ENCODE measurements at places on chromosomes 4 and X.

GRCh38 chr4:179615704-179616103, 2173.5 kb upstream of the AGA start:
- DNase-seq = no peak

DNA sequence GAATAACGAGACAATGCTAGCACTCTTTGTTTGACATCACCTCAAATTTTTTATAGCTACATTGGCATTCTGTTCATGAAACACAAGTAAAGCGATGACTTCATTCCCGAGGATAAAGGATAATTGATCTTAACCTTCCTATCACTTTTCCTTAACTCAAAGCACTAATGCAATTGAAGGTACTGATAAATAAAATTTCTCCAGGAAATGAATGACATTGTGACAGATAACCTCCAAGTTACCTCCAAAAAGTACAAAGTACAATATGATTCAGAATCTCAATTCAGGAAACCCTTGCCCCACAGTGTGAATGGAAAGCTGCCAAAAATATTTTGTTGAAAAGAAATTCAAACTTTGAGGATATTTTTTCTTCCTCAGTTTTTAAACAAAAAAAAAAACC, 1.8 kb downstream of the PRSS12 start:
- no peak for DNase-seq

- DNase-seq = no peak
Observed at GRCh38 chrX:24153178-24153795, 3.8 kb downstream of the ZFX start.

- DNase-seq = peak; percentile 36
Observed at GRCh38 chr4:182916483-182917181, 554 bp downstream of the DCTD start.

DNA sequence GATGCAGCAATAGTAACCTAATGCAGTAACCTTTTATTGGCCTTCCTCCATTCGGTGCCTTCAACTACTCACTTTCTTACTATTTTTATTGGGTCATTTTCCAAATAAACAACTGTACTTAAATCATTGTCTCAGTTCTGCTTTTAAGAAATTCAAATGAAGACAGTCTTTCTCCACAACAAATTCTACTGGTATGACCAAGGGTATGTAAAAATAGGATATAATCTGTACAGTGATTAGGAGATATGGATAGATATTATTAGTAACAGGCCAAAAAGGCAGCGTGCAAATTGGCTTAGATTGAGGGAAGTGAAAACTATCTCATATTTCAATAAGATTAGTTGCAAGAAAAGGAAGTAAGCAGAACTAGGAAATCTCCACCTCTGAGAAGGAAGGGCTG, 177.4 kb upstream of the PPP1R2C start:
- DNase-seq = no peak

DNA sequence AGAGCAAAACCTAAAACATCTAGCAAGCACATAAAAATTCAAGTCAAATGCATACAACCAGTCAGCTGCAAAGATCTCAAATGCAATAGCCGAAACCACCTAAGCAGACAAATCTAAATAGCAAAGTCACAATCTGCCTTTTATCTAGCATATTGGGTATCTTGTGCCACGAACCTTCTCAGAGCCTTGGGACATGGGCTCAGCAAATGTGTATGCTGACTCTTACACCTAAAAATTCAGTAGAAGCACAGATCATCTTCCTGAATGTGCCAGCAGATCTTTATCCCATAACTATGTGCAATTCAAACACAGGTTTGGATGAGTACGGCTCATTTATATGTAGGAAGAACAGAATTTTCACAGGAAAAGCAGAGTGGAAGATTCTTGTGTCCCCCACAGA, 492.1 kb downstream of the INPP4B start:
- DNase-seq = no peak

DNA sequence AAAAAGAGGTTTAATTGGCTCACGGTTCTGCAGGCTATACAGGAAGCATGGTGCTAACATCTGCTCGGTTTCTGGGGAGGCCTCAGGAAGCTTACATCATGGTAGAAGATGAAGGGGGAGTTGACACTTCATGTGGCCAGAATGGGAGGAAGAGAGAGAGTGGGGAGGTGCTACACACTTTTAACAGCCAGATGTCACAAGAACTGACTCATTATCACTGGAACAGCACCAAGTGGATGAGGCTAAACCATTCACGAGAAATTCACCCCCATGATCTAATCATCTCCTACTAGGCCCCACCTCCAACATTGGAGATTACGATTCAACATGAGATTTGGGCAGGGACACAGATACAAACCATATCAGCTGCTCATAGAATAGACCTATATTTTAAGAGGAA, 255.8 kb downstream of the OPHN1 start:
- no peak for DNase-seq

DNA sequence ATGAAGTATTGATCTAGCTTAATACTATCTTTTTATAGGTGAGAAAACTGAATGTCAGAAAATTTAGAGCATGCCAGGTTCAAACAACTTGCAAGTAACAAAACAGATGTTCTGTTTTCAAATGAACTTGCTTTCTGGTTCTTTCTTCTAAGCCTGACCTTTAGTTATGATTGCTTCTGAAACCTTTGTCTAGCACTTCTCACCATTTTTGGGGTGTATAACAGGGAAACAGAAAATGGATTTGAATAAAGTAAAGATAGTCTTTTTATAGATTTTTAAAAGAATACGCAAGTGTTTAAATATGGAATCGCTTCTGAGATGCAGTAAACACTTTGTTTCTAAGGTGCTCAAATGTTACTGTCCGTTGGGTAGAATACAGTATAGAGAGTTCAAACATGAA, 687.2 kb upstream of the CPEB2 start:
- no peak for DNase-seq

DNA sequence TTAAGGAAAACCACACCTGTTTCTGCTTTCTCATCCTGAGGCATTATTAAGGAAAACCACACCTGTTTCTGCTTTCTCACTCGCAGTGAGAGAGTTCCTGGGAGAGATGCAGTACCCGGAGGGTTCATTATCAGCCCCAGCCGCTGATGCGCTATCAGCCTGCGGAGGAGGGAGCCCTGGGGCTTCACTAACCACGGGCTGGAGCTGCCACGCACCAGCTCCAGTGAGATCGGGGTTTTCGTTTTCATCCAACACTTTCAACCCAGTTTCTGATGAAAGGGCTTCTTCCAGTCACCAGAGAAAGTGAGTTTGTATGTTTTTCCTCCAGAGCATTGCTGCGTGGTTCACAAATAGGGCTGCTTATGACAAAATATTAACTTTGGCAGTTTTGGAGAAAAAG, 93.2 kb upstream of the PRKX start:
- DNase-seq = no peak

- DNase-seq = no peak
Observed at GRCh38 chr4:83772685-83773084, 236.8 kb downstream of the GPAT3 start.

GRCh38 chr4:55887594-55887993, 34.1 kb downstream of the EXOC1 start:
- no peak for DNase-seq

DNA sequence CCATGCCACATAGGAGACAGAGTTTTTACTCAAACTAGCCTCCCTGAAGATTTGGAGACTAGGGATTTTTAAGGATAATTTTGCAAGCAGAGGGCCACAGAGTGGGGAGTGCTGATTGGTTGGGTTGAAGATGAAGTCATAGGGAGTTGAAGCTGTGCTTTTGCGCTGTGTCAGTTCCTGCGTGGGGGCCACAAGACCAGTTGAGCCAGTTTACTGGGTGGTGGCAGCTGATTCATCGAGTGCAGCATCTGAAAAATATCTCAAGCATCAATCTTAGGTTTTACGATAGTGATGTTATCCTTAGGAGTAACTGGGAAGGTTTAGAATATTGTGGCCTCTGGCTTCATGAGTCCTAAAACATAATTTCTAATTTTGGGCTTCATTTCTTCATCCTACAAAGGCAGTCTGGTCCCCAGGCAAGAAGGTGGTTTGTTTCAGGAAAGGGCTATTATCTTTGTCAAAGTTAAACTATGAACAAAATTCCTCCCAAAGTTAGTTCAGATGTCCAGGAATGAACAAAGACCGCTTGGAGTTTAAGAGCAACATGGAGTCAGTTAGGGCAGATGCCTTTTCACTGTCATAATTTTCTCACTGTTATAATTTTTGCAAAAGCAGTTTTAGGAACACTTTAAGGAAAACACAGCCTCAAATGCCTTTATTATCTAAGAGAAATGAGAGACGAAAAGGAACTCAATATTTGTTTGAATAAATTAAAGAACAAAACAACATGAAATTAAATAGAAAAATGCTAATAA, 960.8 kb upstream of the PRKX start:
- no peak for DNase-seq

DNA sequence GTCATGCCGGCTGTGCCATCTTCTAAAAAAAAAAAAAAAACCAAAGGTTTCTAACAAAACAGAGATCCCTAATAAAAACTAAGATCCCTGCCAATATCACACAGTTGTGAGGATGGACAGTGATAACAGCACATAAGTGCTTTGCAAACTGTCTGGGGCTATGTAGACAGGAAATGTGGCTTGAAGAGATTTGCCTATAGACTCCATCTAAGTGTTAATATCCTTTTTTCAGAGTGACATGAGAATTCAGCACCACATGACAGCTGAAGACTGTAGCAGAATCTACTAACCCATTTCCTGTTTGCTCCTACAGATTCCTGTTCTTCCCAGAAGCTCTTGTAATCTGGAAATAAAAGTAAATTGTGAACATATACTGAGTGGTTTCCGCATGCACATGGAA, 215.4 kb downstream of the KDR start:
- DNase-seq = no peak

DNA sequence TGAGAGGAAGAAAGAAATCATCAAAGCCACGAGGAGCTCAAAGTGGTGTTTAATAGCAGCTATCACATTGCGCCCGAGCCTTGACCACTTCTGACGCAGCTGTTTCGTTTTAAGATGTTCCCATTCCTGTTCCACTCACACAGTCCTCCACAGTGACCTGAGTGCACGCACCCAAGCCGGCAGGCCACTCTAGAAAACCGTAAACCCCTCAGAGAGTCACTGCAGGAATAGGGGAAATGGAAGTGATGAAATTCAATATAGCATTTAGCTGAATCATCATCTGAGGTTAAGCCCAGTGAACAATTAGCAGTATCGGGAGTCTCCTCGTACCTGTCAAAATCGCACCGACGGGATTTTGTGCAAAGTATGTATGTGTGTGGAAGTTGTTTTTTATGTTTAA, 17.9 kb upstream of the HAND2 start:
- DNase-seq = no peak

GRCh38 chrX:106201502-106202178, 33.5 kb downstream of the PWWP3B start:
- DNase-seq = no peak

DNA sequence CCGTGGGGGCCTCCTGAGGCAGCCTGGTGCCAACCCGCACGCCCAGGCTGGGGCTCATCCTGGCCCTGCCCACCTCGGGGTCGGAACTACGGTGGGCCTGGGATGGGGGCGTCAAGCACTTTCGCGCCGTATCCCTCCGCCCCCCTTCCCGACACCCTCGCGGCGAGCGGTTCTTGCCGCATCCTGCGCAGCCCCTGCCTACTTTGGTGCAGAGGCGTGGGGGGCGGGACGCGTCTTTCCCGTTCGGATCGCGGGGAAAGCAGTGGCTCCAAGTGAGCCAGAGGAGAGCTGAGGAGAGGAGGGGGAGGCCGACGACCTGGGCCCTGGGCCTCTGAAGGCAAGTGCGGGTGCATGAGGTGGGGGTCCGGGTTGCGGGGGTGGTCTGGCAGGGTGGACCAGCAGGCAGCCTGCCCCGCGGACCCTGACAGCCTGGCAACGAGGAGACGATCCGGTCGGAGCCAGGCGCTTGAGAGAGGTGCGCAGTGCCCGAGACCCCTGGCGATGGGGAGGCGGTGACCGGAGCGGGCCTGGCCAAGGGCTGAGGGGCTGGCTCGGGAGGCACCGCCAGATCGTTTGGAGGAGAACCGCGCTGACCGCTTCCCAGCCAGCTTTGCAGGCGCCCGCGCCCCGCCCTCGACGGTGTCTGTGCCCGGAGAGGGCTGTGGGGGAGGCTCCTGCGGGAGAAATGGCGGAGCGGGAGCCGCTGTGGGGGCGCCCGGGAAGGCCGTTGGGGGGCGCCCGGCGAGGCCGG, at the start of gene GPRASP2:
TSS of gene GPRASP2 (plus strand) at position 233 of the 751 bp plus-strand sequence. CDS start 2,422 bp downstream, outside the sequence.
- no peak for DNase-seq

DNA sequence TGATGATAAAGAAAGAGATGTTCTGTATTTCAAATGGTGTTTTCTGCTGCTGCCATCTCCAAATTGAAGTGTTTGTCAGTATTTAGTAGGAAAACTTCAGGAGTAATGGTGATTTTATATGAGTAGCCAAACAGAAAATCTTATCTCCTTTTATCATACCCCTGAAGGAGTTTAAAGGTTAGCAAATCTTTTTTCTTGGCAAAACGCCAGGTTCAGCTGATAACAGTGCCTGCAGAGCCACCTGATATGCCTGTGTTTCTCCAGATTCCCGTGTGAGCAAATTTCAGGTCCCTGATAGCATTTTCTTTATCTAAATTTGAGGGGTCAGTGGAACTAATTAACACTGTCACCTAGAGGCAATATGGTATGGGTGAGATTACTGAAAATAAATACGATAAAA, 65.8 kb upstream of the ETNPPL start:
- no peak for DNase-seq

GRCh38 chrX:135340831-135341230, 31.6 kb downstream of the ETDC start:
- no peak for DNase-seq

DNA sequence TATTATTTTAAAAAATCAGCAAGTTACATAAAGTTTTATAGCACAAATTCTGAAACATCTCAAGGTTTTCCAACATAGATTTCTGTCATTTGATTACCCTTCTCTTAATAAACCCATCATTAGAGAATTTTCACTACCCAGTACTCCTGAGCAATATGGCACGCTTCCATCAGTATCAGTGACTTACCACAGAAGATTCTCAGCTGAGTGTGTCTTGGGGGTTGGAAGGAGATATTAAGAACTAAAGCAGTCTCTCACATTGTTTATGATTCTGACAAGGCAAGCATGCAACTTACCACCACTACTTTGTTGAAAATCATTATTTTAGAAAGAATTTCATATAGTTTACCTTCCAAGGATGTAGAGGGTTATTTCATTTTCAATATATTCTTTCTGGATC, 67.7 kb downstream of the INPP4B start:
- no peak for DNase-seq

GRCh38 chr4:8762356-8762755, 109.3 kb downstream of the HMX1 start:
- DNase-seq = no peak

- no peak for DNase-seq
Observed at GRCh38 chrX:16603822-16604221, 46.1 kb upstream of the S100G start.

GRCh38 chr4:5618051-5618960, 90.1 kb downstream of the EVC2 start:
- no peak for DNase-seq

DNA sequence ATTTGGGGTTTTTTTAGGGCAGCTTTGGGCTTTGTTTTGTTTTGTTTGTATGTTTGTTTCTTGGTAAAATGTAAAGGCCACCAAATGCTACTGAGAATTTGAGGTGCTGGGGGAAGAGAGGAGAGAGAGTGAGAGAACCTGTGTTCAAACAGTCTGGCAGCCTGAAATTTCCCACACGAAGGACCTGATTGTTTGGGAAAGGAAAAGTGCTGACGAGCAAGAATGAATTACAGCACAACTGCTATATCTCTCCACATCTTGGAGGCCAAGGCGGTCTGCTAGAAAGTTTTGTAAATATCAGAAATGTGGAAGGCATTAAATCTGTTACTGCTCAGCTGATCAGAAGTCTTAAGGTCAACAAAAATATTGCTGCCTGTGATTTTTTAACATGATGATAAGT, 170.5 kb downstream of the PALLD start:
- DNase-seq = no peak

GRCh38 chr4:120897981-120898719, 24.4 kb downstream of the PRDM5 start:
- no peak for DNase-seq

- DNase-seq = no peak
Observed at GRCh38 chrX:103614999-103615398, 7.2 kb downstream of the TCEAL3 start.

Data from HFF-Myc (cell line).